Activated CD8-positive, alpha-beta memory T cell treated with anti-CD3 and anti-CD28 coated beads for 48 hours (primary cell): ENCODE measurements at places on chromosomes 12 and 14.
A peak's percentile ranks its signal among the peaks of the same experiment; 100 is the strongest.

DNA sequence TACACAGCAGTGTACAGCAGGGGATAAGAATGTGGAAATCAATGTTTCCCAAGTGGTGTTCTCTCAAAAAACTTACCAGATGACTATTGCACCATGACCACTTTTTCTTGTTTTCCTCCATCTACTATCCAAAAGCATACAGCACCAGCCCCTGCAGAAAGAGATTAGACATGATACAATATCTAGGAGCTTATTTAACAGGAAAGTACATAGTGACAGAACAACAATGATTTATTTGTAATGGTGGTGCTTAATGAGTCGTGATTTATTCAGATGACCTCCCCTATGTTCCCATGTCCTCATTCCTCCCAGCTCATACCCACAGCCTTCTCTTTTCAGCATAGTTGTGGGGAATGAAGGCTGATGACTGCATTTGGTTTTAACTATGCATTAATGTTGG lies 413.6 kb downstream of the BTG1 start:
- DNase-seq: no peak

GRCh38 chr12:126385785-126386184 lies 1320.5 kb downstream of the AACS start:
- no peak for DNase-seq

- no peak for DNase-seq
These were observed 384.2 kb downstream of the ZFP36L1 start for GRCh38 chr14:68408680-68409079.

GRCh38 chr14:61878931-61879330 lies 116.7 kb downstream of the SNAPC1 start:
- DNase-seq: no peak

DNA sequence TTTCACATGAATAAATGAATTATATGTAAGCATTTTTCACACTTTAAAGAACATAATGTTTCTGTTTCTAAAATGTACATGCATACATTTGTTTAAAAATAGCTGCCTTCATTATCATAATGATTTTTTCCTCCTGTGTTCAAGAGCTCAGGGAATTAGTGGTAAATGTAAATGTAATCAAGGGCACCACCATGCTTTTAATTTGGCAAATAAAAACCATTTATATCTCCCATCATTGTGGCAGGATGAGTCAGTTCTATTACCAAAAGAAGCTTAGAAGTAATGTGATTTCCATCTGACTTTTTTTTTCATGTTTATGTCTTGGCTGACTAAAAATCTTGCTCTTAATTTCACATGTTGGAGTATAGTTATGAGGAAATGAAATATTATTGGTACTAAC lies 176.1 kb downstream of the GXYLT1 start:
- no peak for DNase-seq

- no peak for DNase-seq
These were observed 28.2 kb upstream of the TMEM233 start for GRCh38 chr12:119565404-119565803.

- no peak for DNase-seq
These were observed 1.5 kb downstream of the MTA1 start for GRCh38 chr14:105420974-105421674.

DNA sequence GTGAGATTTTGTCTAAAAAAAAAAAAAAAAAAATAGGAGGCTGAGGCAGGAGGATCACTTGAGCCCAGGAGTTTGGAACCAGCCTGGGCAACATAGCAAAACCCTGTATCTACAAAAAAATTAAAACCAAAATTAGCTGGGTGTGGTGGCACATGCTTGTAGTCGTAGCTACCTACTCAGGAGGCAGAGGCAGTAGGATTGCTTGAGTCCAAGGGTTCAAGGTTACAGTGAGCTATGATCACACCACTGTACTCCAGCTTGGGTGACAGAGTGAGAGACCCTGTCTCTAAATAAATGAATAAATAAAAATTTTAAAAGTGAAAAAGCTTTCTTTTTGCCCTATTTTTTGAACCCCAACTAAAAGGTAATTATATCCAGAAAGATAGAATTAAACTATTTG lies 113.6 kb downstream of the PEBP1 start:
- no peak for DNase-seq

GRCh38 chr14:71852181-71852580 lies 80.0 kb upstream of the RGS6 start:
- no peak for DNase-seq

- DNase-seq: no peak
These were observed 62.4 kb downstream of the SLC38A1 start for GRCh38 chr12:46206471-46206870.

GRCh38 chr12:7991535-7991934 lies 41.0 kb upstream of the FOXJ2 start:
- DNase-seq: no peak

DNA sequence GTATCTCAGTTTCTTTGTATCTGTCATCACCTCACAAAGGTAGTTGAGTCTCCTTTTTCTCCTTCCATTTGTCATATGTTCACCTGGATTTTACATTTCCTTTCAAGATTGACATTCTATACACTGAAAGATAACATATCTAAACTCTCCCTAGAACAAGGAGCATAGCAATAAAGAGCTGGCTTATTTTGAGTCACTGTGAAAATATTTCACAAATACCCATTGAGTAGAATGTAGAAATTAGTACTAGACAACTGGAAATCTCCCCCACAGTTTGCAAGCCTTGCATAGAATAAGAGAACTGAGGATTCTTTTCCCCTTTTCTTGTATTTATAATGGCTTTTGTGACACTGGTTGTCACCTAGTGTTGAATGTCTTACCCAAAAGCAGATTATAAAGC lies 111.2 kb downstream of the KICS2 start:
- no peak for DNase-seq

GRCh38 chr12:54593725-54594124 lies 5.3 kb upstream of the PPP1R1A start:
- DNase-seq: no peak

GRCh38 chr12:110687396-110688169 lies 1.3 kb downstream of the HVCN1 start:
- no peak for DNase-seq

GRCh38 chr14:78399316-78399889 lies 229.2 kb downstream of the NRXN3 start:
- DNase-seq: no peak

DNA sequence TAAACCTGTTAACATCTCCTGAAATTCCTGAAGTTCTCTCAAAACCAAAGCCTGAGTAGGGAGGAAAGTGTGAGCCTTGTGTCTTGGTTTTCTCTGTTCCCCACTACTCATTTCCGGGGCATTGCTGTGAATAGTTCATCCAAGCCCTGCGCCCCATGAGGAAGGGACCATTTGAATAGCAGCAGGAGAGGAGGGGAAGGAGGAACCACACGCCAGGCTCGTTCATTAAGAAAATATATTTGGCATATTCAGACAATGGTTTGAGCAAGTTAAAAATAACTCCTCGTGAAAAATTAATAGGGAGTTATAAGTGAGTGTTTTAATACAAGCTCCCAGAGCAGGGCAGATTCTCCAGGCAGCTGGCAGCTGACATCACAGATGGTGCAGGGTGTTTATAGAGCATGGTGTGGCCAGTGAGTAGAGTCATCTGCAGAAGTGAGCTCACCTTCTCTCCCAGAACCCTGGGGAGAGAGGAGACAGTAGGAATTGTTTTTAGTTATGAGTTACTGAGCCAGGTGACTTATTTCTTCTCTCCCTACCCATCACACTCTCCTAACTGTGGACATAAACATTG lies 29.5 kb upstream of the CISTR start:
- no peak for DNase-seq

DNA sequence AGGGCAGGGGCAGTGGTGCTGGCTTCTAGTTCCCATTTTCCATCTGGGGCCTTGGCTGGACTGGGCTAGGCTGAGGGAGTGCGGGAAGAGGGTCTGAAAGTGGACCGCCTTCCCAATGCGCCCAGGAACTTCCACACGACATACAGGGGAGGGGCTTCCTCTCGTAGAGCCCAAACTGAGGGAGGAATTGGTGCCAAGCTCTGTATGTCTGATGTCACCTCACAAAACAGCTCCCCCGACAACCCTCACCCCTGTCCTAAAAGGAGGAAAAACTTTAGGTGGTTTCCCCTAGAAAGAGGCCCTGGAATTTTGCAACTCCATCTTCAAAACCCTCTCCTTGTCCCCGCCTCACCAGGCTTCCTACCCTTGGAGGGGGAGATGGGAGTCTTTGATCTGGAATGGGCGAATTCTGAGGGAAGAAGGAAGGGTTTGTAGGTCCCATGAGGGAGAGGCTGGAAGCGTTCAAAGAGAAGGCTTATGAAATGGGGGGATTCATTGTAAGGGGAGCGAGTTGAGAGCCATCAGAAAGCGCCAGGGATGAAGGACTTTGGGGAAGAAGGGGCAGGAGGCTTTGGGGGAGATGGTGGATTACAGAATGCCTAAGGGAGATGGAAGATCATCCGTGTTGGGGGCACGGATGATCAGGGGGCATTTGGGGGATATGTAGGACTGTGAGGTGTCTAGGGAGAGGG lies 844 bp downstream of the GLTP start:
- no peak for DNase-seq

DNA sequence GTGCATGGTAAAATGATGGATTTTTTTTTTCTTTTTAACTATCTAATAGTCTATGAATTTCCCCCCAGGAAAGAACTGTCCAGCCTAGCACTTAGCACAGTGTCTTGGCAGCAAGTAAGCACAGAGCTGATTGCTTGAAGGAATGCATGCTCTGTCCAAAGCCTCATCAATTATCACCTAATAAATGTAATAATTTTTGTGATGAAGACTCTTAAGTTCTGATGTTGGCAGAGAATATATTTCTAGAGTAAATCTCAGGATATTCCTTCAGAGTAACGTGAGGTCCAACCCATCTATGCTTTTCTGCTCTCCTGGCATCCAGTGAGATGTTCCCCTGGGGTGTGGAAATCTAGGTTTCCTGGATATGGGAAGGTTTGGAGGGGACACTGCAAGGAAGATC lies 152.4 kb downstream of the TMX1 start:
- no peak for DNase-seq

- DNase-seq: no peak
These were observed 37.2 kb downstream of the CRADD start for GRCh38 chr12:93714382-93714781.

GRCh38 chr12:53676656-53677015 lies 753 bp upstream of the ATP5MC2 start:
- peak; percentile 12 for DNase-seq

DNA sequence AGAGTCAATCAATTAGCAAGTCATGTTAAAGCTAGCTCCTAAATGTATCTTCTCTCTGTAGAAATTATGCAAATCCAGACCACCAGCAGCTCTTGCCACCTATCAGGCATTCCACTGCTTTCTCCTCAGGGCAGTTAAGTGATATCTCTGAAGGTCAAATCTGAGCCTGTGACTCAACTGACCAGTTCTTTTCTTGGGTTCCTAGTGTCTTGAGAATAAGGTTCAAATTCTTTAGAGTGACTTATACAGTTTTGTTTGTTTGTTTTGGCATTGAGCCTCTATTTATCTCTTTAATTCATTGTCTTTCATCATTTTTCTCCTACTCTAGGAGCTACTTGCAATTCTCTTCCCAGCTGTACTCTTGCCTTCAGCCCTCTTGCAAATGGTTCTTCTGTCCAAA lies 2.5 kb upstream of the LRIG3 start:
- no peak for DNase-seq

- DNase-seq: no peak
These were observed 133.8 kb upstream of the NUDT4 start for GRCh38 chr12:93243689-93244513.

DNA sequence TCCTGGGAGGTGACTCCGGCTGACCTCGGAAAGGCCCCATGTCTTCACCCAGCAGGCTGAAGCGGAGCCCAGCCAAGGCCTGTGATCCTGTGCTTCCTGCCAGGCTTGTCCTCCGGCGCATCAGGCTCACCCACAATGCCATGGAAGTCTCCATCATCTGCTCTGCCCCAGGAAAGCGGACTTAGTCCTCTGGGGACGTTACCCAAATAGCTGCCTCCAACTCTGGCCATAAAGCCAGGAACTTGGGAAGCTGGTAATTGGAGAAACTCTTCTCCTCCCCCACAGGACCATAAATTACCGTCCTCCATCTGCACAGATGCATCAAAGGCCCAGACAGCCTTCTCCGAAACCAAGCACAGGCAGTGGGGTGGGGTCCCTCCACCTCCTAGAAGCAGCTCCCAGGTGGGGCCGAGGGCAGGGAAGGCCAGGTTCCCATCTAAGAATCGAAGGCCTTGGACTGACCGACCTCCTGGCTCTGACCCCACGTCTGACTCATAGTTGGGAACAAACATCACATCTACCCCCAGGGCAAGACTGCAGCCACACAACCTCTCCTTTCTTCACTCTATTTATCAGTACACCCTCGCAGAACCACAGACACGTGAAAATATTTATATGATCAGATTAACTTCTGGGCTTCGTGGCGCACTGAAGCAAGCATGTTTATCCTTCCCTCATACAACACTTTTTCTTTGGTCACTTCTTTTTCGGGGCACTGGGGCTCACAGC lies 56.4 kb downstream of the PITPNM2 start:
- DNase-seq: no peak

DNA sequence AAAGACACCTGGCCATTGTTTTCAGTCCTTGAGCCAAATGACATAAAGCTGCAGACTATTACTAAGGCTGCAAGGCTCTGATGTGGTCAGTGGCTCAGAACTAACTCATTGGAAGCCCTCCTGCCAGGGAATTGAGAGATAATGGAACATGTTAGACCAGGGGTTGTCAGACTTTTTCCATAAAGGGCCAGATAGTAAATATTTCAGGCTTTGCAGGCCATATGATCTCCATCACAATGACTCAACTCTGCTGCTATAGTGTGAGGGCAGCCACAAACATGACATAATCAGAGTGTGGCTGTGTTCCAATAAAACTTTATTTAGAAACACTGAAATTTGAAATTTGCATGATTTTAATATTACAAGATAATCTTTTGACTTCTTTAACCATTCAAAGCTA lies 140.3 kb downstream of the TMEM30B start:
- no peak for DNase-seq

GRCh38 chr12:29750131-29750927 lies 33.4 kb downstream of the TMTC1 start:
- DNase-seq: no peak

- DNase-seq: no peak
These were observed 13.6 kb upstream of the PAX9 start for GRCh38 chr14:36647824-36648753.

DNA sequence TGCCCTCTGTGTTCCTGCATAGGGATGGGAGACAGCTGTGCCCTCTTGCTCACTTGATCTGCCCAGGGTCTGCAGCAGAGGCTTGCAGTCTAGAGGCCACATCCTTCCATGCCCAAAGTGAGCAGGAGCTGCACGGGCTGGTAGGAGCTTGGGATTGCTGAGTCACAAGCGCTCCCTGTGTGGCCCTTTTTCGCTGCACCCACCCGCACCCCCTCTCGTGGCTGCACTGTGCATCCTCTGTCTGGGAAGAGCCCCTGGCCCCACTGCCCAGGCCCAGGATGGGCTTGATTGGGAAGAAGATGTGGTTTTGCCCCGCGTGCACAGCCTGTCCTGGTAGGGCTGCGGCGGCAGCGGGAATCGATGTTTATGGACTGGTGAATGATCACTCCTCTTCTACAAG lies 192.4 kb downstream of the TSPAN9 start:
- no peak for DNase-seq
